ENCODE measurements at places on chromosomes 5 and 9.
A peak's percentile ranks its signal among the peaks of the same experiment; 100 is the strongest.

GRCh38 chr5:77129391-77129990 is 42.4 kb upstream of the ZBED3 start:
- no peak overlapping the region for H3K4me3 ChIP-seq
- H3K36me3 ChIP-seq, result no peaks in the 10 kb centered on the region
- no peaks in the 10 kb centered on the region for H3K27me3 ChIP-seq
- DNase-seq, result peak; percentile 51
- no peaks in the 10 kb centered on the region for H3K4me1 ChIP-seq

DNA sequence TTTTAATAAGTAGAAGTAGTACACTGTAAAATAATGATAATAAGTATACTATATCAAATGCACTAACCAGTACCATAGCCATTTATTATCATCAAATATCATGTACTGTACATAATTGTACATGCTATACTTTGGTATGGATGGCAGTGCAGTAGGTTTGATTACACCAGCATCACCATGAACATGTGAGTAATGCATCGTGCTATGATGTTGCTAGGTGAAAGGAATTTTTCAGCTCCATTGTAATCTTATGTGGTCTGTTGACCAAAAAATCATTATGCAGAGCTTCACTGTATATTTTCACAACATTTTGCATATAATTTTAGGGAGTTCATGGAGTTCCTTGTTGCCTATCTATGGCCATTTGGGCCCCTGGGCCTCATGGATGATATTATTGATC is 72.2 kb upstream of the HMHB1 start:
- no peaks in the 10 kb centered on the region for H3K27me3 ChIP-seq
- no peak overlapping the region for H3K4me3 ChIP-seq
- H3K36me3 ChIP-seq, result no peaks in the 10 kb centered on the region
- H3K27ac ChIP-seq, result no peak overlapping the region

- H3K4me1 ChIP-seq, result peaks cover 4% of the 10 kb centered on the region
- H3K27ac ChIP-seq, result no peak overlapping the region
- DNase-seq, result no peak
- no peaks in the 10 kb centered on the region for H3K27me3 ChIP-seq
- no peak overlapping the region for H3K4me3 ChIP-seq
These were observed 1.6 kb upstream of the LCN8 start for GRCh38 chr9:136759436-136760325.

DNA sequence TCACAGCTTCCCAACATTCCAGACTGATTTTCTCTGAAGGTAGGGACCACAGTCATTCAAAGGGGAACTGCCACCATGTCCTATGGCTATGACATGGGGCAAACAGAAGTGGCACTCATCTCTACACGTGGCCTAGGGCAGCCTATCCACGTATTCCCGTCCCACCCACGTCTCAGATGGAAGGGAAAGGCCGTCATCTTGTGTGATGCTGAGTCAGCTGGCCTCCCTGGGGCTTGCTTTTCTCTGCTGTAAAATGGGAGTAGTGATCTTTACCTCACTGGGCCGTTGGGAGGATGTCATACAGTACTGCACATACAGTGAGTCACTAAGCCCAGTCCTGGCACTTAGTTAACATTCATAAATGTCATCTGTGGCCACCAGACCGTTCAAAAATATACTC is 72.3 kb downstream of the RAPGEF1 start:
- H3K36me3 ChIP-seq, result no peaks in the 10 kb centered on the region
- no peak for DNase-seq
- H3K4me1 ChIP-seq, result peaks cover 32% of the 10 kb centered on the region
- no peak overlapping the region for H3K4me3 ChIP-seq
- no peak overlapping the region for H3K27ac ChIP-seq
- H3K27me3 ChIP-seq, result no peaks in the 10 kb centered on the region
